AG10803 (cell line): ENCODE measurements at places on chromosomes 2 and 18.
A peak's percentile ranks its signal among the peaks of the same experiment; 100 is the strongest.

- no peak for DNase-seq
Observed at GRCh38 chr18:51229328-51229727, 31.8 kb upstream of the MEX3C start.

GRCh38 chr2:159807183-159808031 lies 9.4 kb upstream of the CD302 start:
- DNase-seq = peak; percentile 45

DNA sequence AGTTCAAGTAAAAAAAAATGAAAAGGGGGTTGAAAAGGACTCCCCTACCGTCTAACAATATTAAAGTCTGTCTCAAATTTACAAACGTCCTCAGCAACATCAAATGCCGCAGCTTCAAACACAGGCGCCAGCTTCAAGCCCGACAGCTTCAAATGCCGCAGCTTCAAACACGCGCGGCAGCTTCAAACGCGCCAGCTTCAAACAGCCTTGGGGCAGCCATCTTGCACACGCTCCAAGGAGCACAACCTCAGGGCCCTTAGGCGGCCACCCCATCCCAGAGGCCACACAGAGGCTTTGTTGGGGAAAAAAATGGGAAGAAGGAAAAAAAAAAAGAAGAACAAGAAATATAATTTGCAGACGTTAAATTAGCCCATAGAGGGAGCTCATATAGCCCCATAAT lies 244.4 kb upstream of the VRK2 start:
- DNase-seq = no peak

- no peak for DNase-seq
Observed at GRCh38 chr2:240615820-240616547, 9.3 kb upstream of the GPR35 start.

DNA sequence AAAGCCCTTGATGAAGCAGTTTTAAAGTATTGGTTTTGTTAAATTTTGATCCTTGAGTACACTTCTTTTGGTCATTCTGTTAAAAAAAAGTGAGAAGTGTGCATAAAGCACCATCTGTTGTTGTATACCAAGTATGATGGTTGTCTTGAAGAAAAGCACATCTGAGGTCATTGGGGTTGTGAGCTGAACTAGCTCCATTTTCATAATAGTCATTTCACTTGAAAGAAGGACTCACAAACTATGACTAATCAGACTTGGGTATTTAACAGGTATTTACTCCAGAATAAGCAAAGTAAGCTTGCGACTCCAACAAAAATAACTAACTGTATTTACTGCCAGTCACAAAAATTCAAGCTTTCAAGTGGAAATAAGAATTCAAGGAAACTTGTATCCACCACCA lies 35.1 kb downstream of the CHN1 start:
- no peak for DNase-seq

DNA sequence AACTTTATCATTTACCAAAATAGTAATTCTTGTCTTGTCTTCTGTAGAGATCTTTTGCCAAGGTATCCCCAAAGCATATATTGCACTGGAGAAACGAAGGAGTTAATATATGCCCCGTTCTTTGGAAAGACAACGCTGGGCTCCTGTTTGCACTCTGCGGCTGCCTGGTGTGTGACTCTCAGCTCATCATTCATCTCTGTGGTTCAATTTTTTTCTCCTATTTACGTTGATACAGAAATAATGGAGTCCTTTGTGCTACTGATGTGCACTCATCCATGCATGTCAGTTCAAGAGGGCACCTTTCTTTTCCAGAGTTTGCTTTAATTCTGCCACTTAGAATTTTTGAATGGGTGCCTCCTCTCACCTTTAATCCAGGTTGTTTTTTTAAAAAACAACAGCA lies 655.5 kb downstream of the DCDC2C start:
- DNase-seq = no peak

- peak; percentile 69 for DNase-seq
Observed at GRCh38 chr18:48446582-48447225, 37.5 kb upstream of the ZBTB7C start.

DNA sequence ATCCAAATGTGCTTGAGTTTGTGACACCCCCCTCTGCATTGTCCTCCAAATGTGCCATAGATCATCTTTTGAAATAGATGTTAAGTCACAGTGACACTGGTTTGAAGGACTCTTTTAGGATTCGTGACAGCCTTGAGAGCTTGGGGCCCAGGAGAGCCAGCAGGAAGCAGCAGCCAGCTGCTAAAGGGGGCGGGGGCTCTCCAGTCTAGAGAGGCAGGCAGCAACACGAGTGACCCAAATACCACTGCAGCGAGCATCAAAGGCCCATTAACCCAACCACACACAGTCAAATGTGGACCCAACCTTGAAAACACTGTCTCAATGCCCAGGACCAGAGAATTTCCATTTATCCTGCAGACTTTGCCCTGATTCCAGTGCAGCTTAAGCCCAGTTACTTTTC lies 75.6 kb downstream of the ZBTB7C start:
- DNase-seq = no peak

GRCh38 chr2:215965532-215966165 lies 47.7 kb downstream of the MREG start:
- no peak for DNase-seq

GRCh38 chr18:24270358-24270936 lies 127.2 kb downstream of the OSBPL1A start:
- no peak for DNase-seq

DNA sequence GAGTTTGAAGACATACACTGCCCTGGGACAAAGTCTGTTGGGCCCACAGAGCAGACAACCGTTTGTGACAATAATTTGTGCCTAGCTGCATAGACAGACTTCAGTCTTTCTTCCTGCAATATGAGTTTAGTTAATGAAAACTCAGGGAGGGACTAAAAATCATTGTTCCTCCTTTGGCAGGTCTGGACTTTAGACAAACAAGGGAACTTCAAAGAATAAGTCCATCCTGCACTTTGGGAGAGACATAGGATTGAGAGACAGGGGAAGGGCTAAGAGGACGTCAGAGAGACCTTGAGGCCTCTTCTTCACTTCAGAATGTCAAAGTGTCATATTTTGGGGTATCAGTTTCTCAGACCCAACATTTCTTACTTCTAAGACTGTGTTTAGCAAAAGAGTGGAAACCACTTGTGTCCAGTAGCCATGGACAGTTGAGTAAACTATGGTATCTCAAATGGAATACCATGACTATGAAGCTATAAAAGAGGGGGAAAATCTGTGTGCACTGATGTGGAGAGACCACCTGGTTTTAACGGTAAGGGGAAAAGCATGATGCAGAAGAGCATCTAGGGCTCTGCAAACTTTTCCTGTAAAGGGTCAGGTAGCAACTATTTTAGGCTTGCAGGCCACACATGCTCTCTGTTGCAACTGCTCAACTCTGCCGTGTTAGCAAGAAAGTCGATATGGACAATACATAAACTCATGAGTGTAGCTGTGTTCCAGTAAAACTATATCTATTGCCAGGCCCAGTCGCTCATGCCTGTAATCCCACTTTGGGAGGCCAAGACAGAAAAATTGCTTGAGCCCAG lies 217.8 kb upstream of the SH3BP4 start:
- no peak for DNase-seq

- no peak for DNase-seq
Observed at GRCh38 chr2:96962567-96963203, 23.7 kb downstream of the FAM178B start.

GRCh38 chr18:52610451-52611115 lies 270.6 kb downstream of the DCC start:
- no peak for DNase-seq

GRCh38 chr18:31510319-31510718 lies 12.3 kb downstream of the DSG2 start:
- DNase-seq = no peak

- DNase-seq = peak; percentile 75
Observed at GRCh38 chr2:201933792-201934237, 99.8 kb upstream of the FZD7 start.

GRCh38 chr2:652881-653480 lies 24.2 kb downstream of the TMEM18 start:
- no peak for DNase-seq

DNA sequence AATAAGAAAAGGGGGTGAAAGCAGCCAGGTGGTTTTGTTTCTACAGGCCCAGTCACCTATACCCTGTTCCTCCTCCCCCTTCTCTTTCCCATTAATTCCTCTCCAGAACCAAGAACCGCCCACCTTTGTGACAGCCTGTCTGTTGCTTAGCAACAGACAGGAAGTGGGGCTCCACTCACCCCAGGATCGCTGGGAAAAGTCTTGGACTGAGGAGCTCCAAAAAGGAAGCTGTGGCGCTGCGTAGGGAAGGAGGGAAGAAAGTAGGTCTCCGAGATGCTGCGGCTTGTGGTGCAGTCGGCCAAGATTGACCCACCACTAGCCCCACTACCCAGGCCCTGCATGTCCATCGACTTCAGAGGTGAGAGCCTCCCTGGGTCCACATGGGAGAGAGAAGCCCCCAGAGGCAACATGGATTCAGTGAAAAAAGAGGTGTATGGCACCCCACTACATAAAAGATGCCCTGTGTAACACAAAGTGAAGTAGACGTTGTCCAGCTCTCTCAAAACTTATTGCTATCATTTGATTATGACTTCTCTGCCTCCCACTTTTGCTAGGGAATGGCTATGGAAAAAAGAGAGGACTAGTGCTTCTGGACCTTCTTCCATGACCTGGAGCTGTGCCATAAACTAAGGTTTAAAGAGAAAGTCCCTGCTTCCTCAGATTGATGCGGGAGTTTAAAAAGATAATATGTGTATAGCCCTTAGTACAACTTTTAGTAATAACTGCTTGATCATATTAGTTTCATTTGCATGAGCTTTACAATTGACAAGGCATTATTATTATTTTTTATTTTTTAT lies at the start of gene FER1L5:
FER1L5 (plus strand) TSS at position 201 of the 797 bp plus-strand sequence; CDS start at position 274, 73 bp downstream.
- peak; percentile 49 for DNase-seq

- no peak for DNase-seq
Observed at GRCh38 chr2:55901322-55901721, 22.3 kb downstream of the EFEMP1 start.

DNA sequence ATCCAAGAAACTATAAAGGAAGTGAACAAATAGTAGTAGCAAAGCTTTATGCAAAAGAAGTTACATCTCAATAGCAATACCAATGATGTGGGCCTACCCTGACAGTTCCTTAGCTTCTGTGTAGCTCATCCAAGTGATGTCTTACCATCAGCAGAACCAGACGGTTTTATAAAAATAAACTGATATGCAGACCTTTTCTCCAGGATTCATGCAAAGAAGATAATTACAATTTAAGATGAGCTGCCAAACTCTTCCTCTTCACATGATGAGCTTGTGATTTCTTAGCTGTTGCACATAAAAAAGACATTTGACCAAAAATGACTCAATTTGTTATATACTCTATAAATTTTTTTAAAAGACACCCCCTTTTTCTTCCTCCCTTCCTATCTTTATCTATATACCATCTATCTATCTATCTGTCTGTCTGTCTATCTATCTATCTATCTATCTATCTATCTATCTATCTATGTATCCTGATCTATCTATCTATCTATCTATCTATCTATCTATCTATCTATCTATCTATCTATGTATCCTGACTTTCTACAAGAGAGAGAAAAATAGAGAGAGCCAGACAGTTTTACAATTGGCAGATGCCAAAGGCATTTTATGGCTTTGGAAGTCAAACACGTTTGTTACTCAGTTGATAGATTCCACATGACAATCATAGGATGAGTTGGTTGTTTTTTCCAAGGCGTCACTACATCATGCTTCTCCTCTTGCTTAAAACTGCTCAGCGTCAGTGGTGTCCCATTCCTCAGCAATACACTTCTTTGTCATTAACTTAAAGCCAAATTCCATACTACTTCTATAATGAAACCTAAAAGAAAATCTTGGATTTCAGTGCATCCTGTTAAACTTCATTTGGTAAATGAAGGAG lies 65.9 kb upstream of the ACTR3 start:
- peak; percentile 22 for DNase-seq

DNA sequence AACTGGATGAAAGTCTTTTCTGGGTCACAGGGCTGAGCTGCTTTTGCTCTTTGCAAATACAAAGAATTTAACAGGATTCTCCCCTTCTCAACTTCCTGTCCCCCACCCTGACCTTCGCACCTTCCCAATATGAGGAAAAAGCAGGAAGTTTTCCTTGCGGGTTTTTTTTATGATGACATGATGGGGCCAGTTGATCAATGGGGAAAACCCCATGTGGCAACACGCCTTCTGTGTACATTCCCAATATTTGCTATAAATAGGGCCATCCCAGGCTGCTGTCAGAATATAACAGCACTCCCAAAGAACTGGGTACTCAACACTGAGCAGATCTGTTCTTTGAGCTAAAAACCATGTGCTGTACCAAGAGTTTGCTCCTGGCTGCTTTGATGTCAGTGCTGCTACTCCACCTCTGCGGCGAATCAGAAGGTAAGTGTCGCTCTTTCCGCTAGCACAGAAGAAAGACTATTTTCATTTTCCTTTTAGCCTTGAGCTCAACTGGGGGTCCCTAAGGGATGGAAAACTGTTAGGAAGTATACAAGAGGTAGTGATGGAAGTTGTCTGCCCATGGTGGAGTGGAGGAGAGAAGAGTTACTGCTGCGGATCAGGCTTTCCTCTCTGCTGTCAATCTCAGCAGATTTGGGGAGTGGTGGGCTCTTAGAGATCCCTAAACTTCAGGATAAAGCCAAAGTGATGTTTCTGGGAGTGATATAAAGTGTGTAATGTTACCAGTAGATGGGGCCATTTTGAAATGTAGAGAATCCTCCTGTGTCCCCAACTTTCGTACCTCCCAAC lies at the start of gene CCL20:
CCL20 (plus strand) TSS at position 281 of the 792 bp plus-strand sequence; CDS start at position 351, 70 bp downstream.
- DNase-seq = no peak

DNA sequence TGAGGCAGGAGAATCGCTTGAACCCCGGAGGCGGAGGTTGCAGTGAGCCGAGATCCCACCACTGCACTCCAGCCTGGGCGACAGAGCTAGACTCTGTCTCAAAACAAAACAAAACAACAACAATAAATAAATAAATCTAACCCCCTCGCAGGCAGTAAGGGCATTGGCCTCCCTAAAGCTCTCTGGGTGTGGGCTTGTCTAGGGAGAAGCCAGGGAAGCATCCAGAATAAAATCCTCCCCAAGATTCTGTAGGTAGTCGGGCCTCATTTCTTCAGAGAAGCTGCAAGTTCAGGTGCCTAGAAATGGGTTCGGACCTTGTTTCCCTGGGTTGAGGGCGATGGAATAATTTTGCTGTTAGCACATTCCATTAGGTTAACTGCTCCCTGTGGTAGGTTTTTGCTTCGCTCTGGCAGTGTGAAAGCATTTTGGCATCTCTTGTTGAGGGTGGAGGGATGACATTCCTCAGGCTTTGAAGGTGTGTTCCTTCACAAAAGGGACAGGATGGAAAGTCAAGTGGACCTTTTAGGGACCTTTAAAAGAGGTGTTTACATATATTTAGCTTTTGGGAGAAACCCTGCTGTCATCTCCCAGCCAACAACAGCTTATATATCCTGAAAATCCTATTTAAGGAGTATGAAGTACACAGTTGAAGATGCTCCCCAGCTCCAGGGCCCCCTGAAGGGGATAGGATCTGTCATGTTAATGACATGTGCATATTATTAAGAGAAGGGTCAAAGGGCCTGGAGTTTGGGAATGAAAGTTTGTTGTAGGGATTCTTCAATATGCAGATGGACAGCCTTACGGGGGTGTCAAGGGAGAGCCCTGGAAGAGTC lies 17.7 kb downstream of the MYCN start:
- no peak for DNase-seq

- peak; percentile 92 for DNase-seq
Observed at GRCh38 chr2:10297959-10298531, 4.7 kb upstream of the HPCAL1 start.

GRCh38 chr2:105325389-105325963 lies 4.1 kb downstream of the TGFBRAP1 start:
- peak; percentile 85 for DNase-seq

- no peak for DNase-seq
Observed at GRCh38 chr2:20534913-20535801, 88.3 kb downstream of the RHOB start.

- no peak for DNase-seq
Observed at GRCh38 chr2:181984814-181985631, 630 bp upstream of the PPP1R1C start.
